Activated CD4-positive, alpha-beta T cell treated with anti-CD3 and anti-CD28 coated beads, Interleukin-2, amount 50 U/mL, for 4 hours (primary cell): ENCODE measurements at places on chromosomes 6 and 20.

DNA sequence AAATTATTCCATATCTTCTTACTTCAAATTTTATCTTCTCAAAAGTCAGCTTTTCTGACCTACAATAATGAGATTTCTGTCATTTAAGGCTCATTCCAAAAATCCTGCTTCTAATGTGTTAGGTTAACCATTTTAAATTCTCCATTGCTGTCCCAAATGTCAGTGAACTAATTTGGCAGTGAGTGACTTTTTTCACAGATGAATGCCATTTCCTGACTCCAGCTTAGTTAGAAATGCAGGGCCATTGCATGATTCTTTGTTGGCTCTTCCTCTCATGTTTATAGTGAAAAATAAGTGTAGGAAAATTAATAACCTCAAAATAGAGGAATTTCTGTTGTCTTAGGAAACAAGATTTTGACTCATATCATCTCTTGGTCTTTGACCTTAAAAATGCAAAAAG is 44.1 kb downstream of the VIP start:
- no peak for DNase-seq

GRCh38 chr20:39190666-39191570 is 228.8 kb downstream of the DHX35 start:
- no peak for DNase-seq

- DNase-seq, result no peak
Observed at GRCh38 chr6:3723966-3724365, 27.5 kb downstream of the PXDC1 start.

- no peak for DNase-seq
Observed at GRCh38 chr6:167702241-167702827, 124.4 kb upstream of the AFDN start.

DNA sequence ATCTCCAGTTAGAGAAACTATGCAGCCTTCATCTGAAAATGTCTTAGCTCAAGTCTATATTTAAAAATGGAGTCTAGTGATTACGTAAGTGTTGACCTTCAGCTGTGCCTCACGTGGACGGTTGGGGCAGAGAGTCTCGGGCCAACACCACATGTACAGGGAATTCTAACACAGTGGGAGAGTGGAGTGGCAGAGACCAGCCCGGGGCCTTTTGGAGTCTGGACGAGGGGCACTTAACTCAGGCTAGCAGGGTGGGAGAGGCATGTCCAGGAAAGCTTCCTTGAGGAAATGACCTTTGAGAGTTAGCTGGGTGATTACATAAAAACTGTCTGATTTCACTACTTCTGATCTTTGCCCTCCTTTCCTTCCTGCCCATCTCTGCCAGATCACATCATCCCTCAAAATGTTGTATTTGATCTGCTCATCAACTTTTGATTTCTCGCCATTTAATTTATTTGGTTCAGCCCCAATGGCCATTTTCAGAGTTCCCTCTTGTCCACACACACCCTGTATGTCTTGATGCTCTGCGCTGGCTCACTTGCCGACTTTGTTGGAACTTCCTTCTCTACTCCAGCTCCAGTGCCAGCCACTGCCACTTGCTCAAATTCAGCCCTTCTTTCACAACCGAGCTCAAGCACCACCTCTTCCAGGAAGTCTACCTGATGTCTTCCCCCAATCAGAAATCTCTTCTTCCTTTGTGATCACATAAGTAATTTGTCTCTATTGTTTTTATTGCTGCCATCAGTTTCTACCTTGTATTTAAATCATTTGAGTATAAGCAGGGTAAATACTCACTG is 2.6 kb downstream of the ARMC2 start:
- DNase-seq, result no peak

DNA sequence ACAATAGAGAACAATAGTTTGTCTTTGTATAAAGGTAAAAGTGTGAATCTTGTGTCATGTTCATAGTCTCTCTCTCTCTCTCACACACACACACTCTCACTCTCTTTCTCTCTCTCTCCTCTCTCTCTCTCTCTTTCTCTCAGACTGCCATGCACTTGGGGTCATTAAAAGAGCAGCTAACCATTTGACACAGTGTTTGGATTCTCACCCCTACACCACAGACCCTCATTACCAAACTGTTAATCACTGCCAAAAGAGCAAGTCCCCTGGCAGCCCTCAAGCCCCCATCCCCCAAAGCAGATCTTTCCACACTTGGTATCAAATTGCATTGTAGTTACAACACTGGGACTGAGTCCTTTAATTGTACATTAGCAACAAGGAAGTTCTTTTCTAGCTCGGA is 305.8 kb upstream of the RSPO3 start:
- no peak for DNase-seq

GRCh38 chr20:40390654-40391053 is 298.4 kb downstream of the MAFB start:
- DNase-seq, result no peak

GRCh38 chr6:109008537-109009235 is 86.0 kb downstream of the SESN1 start:
- no peak for DNase-seq

DNA sequence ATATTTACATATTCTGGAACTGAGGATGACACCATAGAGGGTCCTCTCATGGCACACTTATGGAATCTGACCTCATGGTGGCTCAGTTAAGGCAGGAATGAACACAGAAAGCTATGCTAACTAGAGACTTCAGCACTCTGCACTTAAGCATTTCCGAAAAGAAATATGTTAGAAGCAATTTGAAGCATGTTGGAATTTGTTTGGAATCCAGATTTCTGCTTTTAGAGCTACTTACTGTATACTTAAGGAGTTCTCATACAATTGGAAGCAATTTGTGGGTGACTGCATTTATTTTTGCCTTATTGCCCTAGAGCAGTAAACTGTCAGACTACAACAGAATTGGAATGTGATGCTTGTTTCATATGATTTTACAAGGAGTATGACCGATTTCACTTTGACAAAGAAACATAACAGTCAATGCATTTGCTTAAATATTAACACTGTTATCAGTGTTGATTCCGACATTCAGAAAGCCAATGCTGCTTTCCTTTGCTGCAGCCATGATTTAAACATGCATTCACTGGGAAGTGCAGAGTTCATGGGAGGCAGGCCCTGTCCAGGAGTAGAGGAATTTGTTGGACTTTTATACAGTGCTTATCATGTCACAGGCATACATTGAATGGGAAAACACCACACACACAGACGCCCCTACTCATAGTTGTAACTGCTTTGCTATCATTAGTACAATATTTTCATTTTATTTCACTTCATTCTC is 244.4 kb downstream of the SAMD5 start:
- no peak for DNase-seq

GRCh38 chr6:131683479-131683878 is 17.7 kb downstream of the OR2A4 start:
- no peak for DNase-seq

DNA sequence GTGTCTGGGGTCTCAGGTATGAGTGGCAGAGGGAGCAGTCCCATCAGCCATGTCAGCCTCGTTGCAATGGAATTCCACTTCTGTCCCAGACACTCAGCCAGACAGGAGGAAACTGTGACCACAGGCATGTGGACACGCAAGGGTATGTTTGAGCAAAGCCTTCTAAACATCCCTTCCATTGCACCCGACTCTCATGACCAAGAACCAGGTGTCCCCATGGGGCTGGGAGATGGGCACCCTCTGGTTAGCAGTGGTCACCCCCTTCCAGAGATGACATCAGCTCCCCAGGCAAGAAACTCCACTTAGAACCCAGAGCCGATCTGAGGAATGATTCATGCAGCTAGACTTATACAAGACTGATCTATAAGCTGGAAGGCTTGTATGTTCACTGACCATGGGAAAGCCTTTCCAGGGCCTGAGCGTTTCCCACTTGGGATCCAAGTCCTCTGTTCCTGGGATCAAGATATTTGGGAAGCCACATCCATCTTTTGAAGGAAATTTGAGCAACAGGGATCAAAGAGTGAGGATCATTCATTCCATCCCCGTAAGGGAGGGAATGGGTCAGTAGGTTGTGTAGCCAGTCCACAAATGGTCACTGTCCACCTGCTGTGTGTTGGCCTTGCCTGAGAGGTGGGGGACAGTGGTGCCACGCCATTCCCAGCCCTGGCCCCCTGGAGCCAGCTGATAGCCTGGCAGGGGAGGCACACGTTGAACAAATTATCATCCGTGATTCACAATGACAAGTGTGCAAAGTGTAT is 3.9 kb upstream of the MRGBP start:
- no peak for DNase-seq

DNA sequence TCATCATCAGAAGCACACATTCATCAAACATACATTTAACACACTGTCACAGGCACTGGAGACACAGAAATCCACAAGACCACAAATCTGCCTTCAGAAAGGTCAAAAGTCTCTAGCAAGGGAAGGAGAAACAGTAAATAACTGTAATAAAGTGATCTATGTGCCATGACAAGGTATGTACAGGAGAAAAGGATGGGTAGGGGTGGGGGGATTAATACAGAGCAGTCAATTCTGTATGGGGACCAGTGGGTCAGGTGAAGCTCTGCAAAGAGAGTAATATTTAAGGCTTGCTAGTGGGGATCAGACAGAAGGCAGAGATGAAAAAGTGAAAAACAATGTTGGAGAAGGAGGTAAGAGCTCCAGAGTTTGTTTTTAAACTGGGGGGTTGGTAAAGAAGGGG is 32.6 kb downstream of the ELOVL5 start:
- no peak for DNase-seq

DNA sequence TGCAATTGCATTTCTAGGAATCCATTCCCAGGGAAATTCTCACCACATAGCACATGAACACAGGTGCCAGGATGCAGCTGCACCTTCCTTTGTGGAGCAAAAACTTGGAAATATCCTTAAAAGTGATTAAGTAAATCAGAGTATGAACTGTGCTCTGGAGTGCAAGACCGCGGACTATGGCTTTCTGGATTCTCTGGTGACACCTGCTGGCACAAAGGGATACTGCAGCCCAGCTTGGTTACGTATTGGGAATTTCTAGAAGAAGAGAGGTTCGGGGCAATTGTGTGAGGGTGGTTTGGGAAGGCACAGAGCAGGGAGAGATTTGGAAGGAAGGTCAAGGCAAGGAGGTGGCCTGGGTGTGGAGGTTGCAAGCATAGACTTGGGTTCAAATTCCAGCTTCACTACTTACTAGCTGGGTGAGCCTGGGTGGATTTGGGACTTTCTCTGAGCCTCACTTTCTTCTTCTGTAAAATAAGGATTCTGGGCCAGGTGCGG is 15.9 kb upstream of the PEDS1 start:
- DNase-seq, result peak; percentile 88

DNA sequence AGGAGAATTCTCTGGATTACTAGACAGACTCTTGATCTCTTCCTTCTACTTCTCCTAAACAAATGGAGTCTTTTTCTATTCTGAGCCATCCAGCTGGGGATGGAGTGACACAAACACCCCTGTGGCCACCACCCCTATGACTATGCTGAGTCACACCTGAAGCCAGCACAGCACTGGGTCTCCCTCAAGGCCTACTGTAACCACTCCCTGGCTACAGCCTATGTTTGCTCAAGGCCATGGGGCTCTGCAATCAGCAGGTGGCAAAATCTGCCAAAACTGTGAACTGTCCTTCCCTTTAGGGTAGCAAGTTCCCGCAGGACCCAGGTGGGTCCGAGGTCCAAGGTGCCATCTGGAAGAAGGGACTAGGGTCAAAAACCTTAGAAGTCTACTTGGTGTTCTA is 132.3 kb downstream of the TINAG start:
- no peak for DNase-seq

DNA sequence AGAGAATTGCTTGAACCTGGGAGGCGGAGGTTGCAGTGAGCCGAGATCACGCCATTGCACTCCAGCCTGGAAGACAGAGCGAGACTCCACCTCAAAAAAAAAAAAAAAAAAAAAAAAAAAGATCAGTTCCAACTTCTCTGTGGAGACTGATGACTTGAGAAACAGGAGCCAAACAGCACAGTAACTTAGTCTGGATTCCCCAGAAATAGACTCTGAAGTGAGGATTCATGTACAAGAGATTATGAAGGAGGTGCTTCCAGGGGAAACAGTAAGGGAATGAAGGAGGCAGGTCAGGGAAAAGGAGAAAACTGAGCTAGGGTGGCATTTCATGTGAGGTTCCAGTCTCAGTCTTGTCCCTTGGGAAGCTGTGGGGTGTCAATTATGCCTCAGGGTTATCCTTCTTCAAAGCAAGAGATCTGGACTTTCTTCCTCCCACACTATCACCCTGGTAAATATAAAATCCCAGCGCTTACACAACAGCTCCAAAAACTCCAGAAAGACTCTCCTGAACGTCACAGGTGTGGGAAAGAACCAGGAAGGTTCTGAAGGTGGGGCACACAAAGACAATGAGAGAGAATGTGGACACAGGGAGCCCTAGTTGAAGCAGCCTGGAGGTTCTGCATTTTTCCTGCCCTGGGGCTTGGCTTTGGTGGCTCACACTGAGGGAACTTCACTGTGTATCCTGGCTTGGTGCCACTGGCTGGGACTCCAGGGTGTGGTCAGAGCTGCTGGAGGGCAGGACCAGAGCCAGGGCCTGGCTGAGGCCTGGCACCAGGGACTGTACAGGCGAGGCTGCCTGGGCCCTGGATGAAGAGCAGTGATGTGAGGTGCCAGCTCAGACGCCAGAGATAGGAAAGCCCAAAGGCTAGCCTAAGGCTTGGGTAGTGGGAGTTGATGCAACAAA is 46.8 kb downstream of the PCNA start:
- no peak for DNase-seq

DNA sequence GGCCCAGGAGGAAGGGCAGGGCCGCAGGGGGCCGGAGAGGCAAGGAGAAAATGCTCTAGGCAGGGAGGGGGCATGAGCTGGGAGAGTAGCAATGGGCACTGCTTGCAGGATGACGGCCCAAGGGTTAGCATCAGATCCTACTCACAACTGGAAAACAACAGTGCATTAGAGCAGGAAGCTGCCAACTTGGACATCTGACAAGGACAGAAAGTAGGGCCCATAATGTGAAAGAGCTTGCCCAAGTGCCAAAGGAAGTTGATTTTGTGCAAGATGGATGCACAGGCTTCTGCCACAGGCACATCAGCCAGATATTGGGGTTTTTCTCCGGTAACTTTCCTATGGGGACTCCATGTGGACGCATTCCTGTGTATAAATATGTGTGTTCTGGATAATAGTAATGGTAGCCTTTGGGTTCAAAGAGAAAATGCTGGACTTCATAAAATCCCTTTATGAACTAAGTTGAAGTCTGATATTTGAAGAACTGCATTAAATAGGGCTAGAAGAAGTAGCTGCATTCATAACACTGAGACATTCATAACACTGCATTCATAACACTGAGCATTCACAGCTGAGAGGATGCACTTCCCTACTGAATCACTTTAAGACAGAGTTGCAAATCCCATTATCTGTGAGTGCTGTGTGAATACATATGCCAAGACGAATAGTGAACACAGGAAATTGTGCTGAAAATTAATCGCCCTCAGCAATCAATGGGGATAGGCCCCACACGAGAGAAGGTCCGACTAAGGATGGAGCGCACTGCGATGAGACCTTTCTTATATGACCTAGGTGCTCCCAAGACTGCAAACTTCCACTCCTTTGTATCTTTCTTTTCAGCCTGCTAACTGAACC is 235.6 kb upstream of the PRDM1 start:
- no peak for DNase-seq

DNA sequence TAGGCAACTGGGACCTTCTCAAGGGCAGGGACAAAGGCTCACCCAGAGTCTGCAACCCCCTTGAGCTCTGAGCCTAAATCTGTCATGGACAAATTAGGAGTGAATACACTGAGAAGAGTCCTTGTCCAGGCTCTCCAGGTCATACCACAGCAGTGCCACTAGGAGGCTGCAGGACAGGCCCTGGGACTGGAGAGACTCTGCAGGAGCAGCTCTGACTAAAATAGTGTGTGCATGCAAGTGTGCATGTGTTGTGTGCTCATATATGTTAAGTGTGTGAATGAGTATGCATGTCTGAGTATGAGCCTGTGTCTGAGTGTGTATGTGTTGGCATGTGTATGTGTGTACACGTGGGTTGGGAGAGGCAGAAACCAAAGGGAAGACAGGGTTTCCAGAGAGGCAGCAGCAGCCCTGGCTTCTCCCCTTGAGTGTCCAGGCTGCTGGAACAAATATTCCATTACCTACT is 27.1 kb downstream of the MRPL14 start:
- no peak for DNase-seq
